ENCODE measurements at places on chromosomes 6 and 20.
A peak's percentile ranks its signal among the peaks of the same experiment; 100 is the strongest.

DNA sequence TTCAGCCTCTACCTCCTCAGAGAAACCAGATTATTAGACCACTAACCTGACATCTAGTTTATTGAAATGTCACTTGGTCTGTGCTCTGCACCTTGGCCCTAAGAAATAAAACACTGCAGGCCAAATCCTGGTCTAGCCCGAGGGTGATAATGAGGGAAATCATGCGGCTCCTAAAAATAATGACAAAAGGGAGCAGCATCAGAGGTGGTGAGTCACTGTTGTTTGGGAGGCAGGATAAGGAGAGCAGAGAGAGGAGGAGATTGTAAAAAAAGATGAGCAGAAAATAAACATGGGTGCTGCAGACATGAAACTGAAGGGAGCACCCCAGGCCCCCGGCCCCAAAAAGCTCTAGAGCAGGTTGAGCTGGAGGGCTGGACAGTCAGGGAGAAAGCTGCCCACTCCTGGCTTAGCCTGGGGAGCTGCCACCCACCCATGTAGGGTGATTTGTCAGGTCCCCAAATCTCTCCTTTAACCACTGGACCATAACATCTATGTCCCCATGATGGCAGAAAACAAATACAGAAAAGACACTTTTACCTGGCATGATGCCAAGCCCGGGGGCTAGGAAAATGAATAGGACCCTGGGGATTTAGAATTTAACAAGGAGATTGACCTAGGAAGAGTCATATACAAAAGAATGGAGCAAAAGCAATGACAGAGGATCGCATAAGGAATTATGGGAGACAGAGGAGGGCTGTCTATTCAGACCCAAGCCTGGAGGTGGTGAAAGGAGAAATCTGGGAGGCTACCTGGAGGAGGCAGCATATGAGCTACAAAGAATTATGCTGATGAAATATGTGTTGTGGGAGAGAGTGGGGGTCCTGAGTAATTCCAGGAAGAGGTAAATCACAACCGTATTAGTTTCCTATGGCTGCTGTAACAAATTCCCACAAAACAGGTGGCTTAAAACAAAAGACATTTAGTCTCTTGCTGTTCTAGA, 103.7 kb downstream of the SNAP25 start:
- DNase-seq: no peak

DNA sequence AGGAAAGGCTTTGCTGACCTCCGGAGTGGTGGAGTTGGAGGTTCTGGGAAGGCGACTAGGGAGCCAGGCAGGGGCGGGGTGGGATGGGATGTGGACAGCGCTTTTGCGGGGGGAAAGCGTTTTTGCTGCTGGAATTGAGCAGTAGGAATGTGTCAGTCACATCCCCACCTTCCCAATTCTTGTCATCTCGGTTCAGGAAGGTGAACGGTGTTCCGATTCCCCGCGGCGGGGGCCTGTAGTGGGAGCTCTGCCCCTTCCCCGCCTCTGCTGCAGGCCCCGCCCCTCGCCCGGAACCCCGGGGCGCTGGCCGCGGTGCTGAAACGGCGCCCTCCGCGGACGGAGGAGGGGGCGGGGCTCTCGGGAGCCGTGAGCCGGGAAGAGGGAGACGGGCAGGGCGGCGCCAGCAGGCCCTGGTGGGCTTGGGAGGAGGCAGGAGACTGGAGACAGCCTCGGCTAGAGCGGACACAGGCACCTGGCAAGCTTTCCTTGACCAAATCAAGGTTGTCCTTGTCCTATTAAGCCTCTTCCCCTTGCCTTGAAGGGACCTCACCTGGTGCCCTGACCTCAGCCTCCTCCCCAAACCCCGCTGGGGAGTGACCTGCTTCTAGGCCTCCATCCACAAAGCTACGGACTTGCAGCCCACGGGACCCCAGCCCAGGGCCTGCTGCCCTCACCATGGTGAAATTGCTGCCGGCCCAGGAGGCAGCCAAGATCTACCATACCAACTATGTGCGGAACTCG, at the start of gene LHFPL5:
Gene LHFPL5, plus strand, starts transcription at position 357 of the 741 bp plus-strand sequence. Its CDS starts 319 bp downstream, at position 676.
- peak; percentile 85 for DNase-seq

DNA sequence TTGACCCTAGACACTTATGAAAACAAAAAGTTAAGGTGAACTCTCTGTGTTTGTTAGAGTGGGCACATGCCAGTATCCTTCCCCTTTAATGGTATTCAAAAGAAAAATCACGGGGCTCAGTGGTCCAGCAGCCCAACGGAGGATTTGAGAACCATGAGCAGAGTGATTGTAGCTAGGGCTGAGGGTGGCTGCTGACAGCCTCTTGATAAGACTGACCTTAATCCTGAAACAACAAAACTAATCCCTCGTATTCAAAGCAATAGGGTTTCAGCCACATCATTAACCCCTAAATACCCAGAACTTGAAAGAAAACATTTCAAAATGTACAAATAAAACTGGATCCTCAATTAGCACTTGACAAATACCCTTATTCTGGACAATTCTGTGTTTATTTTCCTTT, 95.1 kb downstream of the SNAP25 start:
- DNase-seq: no peak

GRCh38 chr6:38974389-38975151, 74.0 kb upstream of the GLP1R start:
- DNase-seq: no peak

- no peak for DNase-seq
Measured at GRCh38 chr20:45336530-45337366, 11.5 kb downstream of the SDC4 start.

- DNase-seq: peak; percentile 67
Measured at GRCh38 chr20:51220293-51220706, 197.4 kb upstream of the KCNG1 start.

DNA sequence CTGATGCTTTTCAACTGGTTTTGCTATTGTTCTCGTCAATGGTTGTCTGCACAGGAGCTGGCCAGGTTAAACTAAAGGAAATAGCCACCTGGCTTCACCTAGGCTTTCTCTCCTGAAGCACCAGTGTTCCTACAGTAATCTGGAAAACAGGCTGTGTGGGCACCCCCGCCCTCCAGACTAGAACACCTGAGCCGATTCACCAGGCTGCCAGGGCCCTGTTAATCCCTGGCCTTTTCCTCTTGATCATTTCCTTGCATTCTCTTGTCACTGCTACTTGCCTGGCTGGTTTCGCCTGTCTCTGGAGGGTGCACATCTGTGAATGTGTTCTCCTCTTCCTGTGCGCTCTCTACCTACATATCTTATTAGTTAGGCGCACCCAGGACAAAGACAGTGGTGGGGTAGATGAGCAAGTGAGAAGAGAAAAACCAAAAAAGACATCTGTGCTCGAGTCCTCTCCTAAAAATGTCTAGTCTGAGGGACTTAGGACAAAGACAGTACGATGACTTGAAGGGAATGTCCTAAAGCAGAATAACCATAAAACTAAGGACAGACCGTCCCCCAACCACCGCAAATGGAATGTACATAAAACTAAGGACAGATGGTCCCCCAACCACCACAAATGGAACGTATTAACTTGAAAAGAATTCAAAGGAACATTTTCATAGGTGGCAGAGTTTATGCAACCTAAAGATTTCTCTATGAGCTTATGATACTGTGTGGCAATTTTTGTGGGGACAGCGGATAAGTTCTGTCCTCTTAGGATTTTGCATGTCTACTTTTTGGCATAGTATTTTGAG, 45.9 kb upstream of the EMILIN3 start:
- no peak for DNase-seq

GRCh38 chr6:35640017-35640664, 48.6 kb downstream of the FKBP5 start:
- no peak for DNase-seq
